Smooth muscle cell of the umbilical artery (primary cell): ENCODE measurements at places on chromosomes 3 and 15. TPM values are rescaled to one million over a fixed set of nuclear protein-coding genes. Genes with fewer than 3 reads are reported as not detected.

TTLL13 gene
- total RNA-seq, result 0.14 TPM in 1 of 2 replicates, not detected in the other

CLSTN2 gene
- 2.4 and 5.9 TPM in 2 replicates for total RNA-seq

CX3CR1 gene
- total RNA-seq, result not detected in 2 replicates

LIPH gene
- total RNA-seq, result not detected in 2 replicates

TIGIT gene
- not detected in 2 replicates for total RNA-seq

LRRK1 gene
- total RNA-seq, result 11.3 and 20.8 TPM in 2 replicates

ATP13A4 gene
- total RNA-seq, result 0.46 and 0.89 TPM in 2 replicates

CCDC13 gene
- total RNA-seq, result 0.14 and 0.59 TPM in 2 replicates

XIRP1 gene
- 0.05 TPM in 1 of 2 replicates, not detected in the other for total RNA-seq

CACNA2D2 gene
- 0.05 TPM in 1 of 2 replicates, not detected in the other for total RNA-seq

ONECUT1 gene
- total RNA-seq, result not detected in 2 replicates

COL6A5 gene
- total RNA-seq, result under 0.01 TPM in 1 of 2 replicates, not detected in the other

MAGEL2 gene
- 2.1 and 3.4 TPM in 2 replicates for total RNA-seq

SPINK8 gene
- not detected in 2 replicates for total RNA-seq

IGSF11 gene
- 0.14 TPM in 1 of 2 replicates, not detected in the other for total RNA-seq

MEGF11 gene
- total RNA-seq, result not detected in 2 replicates

GOLGA8N gene
- 3.5 and 4.8 TPM in 2 replicates for total RNA-seq

OTOL1 gene
- total RNA-seq, result not detected in 2 replicates

CCDC12 gene
- 17.7 and 18.7 TPM in 2 replicates for total RNA-seq

FOXB1 gene
- not detected in 2 replicates for total RNA-seq

CA12 gene
- total RNA-seq, result 98.9 and 366 TPM in 2 replicates

MESP1 gene
- under 0.01 and 0.09 TPM in 2 replicates for total RNA-seq

APOD gene
- total RNA-seq, result not detected in 2 replicates

RTP1 gene
- not detected in 2 replicates for total RNA-seq

TM4SF18 gene
- total RNA-seq, result under 0.01 and 0.46 TPM in 2 replicates

KIF15 gene
- total RNA-seq, result 1.5 and 5.8 TPM in 2 replicates

C3orf49 gene
- total RNA-seq, result not detected in 2 replicates

MTFMT gene
- total RNA-seq, result 17.2 and 21.0 TPM in 2 replicates

GOLGA6L7 gene
- not detected in 2 replicates for total RNA-seq
